NCI-H146 (cell line): ENCODE measurements at places on chromosomes 16 and 17.

DNA sequence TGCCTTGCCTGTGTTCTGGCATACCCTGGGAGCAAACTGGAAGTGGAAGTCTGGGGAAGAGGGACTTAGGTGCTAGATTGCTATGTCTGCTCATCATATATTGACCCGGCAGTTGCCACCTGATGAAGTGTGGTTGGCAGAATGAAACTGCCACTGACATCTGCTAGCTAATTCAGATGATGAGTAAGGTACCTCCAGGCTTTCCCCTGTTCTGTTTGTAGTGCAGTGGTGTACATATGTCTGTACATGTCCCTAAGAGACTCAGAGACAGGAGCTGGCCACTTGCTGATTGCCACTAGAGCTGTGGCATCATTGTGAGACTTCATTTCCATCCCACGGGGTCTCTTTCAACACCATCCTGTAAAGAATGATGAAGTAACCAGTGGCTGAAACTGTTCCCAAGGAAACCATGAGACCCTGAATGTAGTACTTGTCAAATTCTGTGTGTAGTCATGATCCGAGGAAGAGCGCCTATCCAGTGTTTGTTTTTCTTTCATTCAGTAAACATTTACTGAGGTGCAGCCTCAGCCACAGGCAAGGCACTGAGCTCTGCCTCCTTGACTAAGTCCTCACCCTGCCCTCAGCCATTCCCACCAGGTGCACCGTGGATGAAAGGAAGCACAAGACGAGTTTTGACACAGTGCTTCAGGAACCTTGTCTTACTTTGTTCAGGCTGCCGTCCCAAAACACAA lies 13.2 kb downstream of the CLUAP1 start:
- DNase-seq, result no peak

DNA sequence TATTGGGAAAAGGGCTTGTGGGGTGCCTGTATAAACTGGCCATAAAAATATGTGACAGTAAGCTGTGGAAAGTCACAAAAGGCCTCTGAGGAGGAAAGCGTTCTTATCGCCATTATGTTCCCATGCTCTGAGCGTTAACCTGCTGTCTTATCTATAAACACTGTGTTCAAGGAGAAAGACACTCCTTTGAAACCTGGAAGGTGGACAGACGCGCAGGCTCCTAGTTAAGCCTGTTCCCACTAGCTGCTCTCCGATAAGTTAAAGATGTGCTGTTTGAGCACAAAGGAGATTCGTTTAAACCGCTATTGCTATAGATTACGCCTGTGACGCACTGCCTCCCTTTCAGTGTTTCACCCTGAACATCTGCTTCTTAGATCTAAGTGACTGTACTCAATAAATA lies 5.2 kb downstream of the ALOX12B start:
- no peak for DNase-seq

DNA sequence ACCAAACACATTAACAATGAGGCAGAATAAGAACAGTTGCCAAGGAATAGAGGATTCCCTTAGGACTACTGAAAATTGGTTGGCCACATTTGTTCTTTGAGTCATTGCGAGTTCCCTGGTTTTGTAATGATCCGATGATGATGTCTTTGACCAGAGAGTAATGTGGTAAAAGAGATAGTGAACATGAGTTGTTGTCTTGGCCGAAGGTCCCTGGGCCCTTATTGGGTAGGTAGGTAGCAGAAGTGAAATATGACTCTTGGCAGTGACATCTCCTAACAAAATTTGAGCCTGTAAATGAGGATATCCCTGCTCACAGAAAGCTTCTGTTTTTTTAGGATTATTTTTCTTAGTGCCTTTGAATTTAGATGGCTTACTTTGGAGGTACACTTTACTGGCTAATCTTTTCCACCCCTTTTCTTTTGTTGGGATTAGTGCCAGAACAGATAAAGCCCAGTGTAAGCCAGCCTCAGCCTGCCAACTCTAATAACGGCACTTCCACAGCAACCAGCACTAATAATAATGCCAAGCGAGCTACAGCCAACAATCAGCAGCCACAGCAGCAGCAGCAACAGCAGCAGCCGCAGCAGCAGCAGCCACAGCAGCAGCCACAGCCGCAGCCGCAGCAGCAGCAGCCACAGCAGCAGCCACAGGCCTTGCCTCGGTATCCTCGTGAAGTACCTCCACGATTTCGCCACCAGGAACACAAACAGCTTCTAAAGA lies 47.2 kb downstream of the TNRC6A start:
- no peak for DNase-seq

DNA sequence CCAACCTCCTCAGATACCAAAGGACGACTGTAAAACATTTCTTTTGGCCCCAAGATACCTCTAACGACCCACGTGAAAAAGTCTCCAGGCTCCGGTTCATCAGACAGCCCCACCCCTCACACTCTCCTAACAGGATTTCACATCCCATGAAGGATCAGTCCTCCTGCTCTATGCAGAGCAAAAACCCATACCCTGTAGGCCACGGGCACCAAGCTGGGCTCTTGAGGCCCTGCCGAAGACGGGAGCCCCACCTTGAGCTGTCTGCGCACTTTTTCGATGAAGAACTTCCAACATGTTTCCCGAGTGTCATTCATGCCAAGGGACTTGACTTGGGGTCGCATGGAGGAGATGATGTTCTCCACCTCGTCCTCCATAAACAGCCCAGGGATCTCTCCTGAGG lies 89.9 kb downstream of the PGS1 start:
- DNase-seq, result no peak

DNA sequence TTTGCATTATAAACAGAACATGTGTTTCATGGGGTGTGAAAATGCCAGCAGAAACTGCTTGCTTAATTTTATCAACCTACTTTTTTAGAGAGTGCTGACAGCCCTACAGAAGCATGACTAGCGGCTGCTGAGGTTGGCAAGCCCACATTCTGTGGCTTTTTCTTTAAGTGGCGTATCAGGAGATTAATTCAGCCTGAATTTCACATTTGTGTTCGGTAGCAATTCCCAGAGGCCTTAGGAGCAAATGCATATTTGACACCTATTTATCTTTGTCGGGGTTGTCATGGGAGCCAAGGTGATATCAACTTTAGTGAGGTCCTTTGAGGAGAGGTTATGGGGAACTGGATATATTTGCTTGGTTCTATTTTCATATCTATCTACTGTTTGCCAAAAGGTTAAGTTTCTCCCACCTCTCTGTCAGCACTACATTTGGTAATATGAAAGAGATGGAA lies 140.9 kb downstream of the KCNJ2 start:
- DNase-seq, result no peak

DNA sequence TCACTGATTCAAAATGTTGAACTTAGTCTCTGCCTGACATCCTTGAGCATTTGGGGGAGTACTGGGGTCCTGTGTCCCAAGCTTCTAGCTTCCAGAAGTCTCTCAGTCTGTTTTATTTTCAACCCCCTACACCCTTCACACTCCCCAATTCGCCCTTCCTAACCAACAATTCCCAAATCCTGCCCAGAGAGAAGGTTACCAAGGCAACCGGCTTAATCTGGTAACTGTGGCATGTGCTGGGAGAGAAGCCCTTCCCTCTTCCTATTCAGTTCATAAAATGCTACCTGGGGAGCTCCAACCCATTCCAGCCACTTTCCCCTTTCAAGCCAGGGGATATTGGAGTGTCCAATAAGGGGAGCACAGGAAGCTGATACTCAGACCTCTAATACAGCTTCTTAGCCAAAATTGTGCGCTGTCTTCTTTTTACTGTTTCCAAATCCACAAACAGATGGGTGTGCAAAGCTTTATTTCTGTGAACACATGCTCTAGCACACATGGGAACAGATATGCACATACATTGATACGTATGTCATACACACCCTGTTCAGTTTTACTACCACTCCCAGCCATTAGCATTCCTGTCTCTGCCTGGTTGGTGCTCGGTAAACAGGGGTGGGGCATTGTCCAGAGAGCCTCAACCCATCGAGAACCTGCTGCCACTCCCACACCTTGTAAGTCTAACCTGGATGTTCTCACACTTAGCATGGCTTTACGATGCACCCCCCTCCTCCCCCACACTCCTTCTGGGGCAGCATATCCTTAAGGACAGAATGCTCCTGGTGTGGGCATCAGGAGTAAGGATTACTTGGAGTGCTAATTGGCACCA lies 1.1 kb upstream of the RAPGEFL1 start:
- no peak for DNase-seq

- no peak for DNase-seq
Measured at GRCh38 chr17:8436844-8437171, 1.1 kb downstream of the NDEL1 start.

GRCh38 chr16:29891525-29892457 lies 7.6 kb downstream of the SEZ6L2 start:
- DNase-seq, result no peak

DNA sequence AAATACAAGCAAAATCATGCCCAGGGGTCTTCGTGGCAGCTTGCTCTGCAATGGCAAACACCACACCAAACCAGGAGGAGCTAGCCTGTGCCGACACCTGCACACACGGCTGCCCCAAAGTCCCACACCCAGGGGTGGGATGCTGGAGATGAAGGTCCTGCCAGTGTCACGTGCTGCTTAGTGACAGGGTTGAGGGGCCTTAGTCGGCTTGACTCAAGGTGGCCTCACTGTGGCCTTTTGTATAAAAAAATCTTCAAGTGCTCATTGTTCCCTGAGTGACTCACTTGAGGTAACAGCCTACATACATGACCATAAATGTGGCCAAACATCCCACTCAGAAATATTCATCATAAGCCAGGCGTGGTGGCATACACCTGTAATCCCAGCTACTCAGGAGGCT lies 7.3 kb downstream of the TRIM65 start:
- DNase-seq, result no peak

- DNase-seq, result peak; percentile 61
Measured at GRCh38 chr17:38982858-38983746, 15.9 kb upstream of the FBXO47 start.

GRCh38 chr17:60094754-60095153 lies 16.0 kb upstream of the HEATR6 start:
- no peak for DNase-seq

DNA sequence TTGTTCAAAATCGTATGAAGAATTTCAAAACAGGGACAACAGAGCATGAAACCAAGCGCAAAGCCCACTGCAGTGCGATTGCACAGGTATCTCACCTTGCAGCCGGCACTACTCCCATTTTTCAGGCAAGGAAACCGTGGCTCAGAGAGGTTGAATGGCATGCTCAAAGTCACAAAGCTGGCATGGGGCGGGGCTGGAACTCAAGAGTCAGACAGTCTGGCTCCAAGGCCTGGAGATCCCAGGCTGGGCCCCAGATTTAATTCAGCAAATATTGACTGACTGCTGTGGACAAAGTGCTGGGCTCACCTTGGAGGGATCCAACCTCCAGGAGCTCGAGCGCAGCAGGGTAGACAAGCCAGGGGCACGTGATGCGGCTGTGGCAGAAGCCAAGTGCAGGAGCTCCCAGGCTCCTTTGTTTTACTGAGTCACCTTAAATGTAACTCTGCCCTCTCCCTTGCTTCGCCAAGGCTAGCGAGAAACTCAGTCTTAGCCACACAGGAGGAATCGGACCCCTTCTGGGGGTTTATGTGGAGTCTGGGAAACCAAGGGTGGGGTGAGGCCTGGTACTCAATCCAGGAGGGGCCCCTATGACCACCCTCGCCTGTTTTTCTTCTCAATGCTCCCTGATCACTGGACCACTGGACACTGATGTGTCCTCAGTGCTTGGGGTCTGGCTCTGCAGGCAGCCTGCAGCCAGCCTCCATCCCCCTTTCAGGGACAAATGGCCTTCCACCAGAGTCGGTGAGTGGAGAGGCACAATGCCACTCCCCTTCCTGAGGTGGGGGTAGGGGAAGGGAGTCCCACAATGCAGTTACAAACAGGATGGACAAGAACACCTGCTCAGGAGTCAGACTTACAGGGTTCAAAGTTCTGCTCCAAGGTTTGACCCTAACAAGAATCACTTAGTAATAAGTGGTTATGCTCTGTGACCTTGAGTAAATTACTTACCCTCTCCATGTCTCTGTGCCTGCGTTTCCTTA lies 3.9 kb upstream of the SPATA20 start:
- peak; percentile 81 for DNase-seq

GRCh38 chr16:22282254-22282892 lies 14.8 kb upstream of the POLR3E start:
- DNase-seq, result no peak

GRCh38 chr17:49964769-49965523 lies 4.0 kb upstream of the DLX4 start:
- no peak for DNase-seq

DNA sequence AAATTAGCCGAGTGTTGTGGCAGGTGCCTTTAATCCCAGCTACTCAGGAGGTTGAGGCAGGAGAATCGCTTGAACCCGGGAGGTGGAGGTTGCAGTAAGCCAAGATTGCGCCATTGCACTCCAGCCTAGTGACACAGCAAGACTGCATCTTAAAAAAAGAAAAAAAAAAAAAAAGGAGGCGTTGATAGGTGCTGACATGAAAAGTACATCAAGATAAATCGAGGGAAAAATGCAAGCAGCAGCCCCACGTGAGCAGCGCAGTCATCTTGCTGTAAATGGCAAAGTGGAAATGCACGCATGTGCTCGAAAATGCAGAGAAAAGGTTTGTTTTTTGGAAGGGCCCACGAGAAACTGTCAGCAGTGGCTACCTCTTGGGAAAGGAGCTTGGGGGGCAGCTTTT lies 20.9 kb downstream of the MXRA7 start:
- DNase-seq, result no peak

- no peak for DNase-seq
Measured at GRCh38 chr17:1033503-1033902, 36.6 kb downstream of the TIMM22 start.

DNA sequence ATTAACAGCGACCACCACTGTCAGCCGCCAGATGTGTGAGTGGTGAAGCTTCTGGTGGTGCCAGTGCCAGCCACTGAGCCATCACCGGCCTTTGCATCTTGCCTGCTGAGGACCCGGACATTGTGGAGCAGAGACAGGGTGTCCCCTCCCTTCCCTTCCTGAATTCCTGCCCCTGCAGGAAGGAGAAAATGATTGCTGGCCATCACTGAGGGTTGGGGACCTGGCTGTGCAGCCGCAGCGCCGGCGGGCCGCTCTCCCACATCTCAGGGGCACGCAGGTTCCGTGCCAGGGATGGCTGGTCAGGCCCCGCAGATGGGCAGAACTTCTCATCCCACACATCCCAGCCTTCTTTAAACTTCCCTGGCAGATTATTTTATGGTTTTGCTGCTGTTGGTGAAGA lies 56.5 kb downstream of the RPTOR start:
- no peak for DNase-seq

DNA sequence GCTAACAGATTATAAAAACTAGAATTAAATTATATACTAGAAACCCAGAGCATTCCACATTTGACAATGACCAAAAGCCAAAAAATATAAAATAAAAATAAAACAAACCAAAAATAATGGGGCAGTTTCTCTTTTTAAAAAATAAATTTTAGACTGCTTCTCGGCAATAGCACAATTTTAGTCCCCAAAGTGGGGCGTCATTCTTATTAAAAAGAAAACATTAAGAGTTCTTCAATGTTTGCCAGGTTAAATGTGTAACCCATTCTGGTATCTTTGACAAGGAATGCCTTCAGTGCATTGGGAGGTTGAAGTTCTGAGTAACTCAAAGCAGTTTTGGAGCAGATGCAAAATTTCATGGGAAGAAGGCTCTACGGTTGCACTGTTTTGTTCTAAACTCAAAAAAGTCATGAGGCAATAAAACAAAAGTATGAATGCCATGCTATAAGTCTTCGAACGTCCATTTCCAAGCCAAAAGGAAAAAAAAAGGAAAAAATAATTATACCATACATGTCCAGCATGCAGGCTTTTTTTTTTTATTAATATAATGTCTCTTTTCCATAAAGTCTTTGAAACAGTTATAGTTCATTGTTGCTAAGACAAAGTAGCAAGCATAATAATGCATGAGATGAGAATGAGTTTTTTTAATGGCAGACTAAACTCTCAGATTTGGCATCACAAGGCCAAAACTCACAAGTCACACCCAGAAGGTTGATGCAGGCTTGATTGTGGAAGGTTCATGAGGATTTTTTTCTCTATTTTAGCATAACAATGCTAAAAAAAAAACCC lies 3.1 kb downstream of the MAF start:
- no peak for DNase-seq

GRCh38 chr17:32355649-32356377 lies 5.9 kb downstream of the ZNF207 start:
- DNase-seq, result no peak
